CD4-positive, alpha-beta T cell treated with Interleukin-15 for 4 hours (primary cell): ENCODE measurements at places on chromosomes 4 and X.

GRCh38 chr4:144969821-144970220 lies 128.2 kb downstream of the ANAPC10 start:
- DNase-seq: no peak

DNA sequence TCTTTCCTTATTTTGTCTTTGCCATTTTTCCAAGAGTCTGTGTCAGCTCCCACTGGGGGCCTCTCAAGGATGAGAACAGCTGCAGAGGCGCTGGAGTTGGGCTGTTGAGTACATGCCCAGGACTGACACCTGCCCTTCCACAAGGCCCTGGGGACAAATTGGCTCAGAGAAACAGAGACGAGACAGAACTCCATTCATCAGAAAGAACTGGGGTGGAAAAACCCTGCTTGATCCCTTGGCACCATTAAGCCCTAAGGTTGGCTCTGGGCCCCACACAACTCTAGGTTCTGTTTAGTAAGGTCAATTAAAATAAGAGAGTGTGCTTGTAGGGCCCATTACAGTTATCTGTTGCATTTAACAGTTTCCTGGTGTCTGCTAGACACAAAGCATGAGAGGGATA lies 63.6 kb downstream of the DCX start:
- no peak for DNase-seq

GRCh38 chrX:12767856-12768255 lies 23.4 kb upstream of the PRPS2 start:
- DNase-seq: no peak

DNA sequence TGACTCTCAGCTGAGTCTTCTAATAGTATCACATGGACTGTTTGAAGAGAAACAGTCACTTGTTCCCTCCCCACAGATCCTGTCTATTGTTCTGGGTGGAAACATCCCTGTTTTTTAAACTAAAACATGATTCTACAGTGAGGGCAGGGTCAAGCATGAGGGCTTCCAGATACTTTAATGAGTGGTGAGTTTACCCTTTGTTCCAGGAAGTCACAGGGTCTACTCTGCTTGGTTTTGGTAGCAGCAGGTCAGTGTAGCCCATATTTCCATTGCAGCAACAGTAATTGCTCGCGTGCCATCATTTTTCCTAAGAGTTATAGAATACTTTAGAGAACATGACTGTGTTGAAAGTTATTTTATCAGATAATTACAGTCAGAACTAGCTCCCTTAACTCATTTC lies 87.4 kb downstream of the ZNF732 start:
- DNase-seq: no peak

- DNase-seq: no peak
Observed at GRCh38 chr4:162061214-162061613, 102.6 kb downstream of the FSTL5 start.

- DNase-seq: no peak
Observed at GRCh38 chr4:110702326-110702725, 79.4 kb upstream of the PITX2 start.

DNA sequence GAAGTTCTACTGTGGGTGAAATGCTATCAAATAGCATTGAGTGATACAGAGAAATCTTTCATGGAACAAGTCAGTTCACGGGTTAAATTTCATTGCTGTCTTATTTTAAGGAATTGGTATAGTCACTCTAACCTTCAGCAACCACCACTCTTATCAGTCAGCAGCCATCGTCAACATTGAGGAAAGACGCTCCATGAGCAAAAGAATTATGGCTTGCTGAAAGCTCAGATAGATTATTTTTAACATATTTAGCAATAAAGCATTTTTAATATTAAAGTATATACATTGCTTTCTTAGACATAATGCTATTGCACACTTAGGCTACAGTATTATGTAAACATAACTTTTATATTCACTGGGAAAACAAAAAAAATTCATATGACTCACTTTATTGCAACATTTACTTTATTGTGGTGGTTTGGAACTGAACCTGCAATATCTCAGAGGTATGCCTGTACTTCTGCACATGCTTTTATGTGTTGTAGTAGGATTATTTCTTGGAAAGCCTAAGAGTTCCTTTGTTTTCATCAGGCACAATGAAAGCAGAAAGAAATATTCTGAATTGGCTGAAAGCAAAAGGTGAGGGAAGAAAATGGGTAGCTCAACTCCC lies 586.7 kb downstream of the GBA3 start:
- DNase-seq: no peak

DNA sequence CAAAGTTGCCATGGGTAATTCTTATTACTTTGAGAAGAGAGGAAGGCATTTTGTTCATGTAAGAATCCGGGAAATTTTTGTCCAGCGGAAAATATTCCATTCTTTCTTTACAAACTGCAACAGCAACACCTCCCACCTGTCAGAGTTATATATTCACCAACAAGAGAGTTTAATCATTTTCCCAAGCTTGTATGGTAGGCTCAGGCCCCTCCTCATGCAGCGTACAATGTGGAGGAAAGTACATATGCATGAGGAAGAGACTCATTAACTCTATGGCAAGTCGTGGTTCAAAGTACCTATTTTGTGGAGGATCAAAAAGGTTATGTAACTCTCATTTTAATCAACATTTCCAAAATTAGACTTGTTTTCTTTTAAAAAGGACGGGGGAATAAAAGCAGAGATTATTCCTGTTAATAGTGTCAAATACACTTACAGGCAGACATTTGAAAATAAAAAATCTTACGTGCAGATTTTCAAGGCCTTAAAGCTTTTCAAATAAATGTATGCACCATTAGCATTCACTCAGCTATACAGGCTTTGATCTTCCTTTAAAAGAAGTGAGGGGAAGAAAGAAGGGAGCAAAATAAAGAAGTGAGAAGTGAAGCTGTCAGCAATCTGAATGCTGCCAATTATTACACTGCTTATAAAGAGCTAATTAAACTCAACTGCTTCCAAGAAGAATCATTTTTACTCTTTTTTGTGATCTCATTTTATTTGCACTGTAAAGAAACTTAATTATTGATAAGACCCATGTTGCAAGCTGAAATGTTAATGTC lies 204.8 kb downstream of the FAT4 start:
- DNase-seq: no peak

DNA sequence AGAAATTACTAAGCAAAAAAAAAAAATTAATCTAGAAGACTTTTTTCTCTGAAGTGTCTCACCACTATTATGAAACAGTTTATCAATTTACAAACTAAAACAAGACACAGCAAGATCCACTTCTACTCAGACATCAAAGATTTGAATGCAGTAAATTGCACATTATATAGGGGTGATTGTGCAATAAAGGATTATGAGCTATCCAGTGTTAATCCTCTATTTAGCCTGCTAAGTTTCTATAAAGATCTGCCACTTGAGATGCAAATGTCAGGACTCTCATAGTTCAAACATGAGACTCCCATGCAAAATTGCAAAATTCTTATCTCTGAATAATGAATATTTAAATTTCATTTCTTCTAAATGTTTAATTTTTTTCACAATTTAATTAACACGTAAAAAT lies 2.2 kb downstream of the TECRL start:
- no peak for DNase-seq

DNA sequence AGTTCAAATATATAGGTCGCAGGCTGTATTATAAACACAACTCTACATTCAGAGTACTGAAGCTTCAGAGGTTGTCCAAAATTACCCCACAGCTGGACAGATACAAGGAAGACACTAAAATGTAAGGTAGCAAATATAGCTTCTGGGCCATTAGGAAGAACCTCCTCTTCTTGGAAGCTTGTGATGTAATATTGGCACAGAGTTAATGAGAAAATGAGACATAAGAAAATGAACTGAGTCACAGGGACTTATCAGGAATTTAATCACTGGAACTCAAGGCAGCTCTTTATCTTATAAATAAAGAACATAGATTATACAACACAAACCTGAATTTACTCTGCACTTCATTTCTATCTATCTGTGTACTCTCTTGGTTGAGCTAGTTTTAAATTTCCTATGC lies 344.7 kb downstream of the PCDH10 start:
- no peak for DNase-seq

- no peak for DNase-seq
Observed at GRCh38 chrX:1185561-1185960, 26.9 kb downstream of the CRLF2 start.

- DNase-seq: no peak
Observed at GRCh38 chr4:1453731-1454130, 47.5 kb upstream of the NKX1-1 start.

GRCh38 chr4:648579-649292 lies 23.4 kb downstream of the PDE6B start:
- no peak for DNase-seq

DNA sequence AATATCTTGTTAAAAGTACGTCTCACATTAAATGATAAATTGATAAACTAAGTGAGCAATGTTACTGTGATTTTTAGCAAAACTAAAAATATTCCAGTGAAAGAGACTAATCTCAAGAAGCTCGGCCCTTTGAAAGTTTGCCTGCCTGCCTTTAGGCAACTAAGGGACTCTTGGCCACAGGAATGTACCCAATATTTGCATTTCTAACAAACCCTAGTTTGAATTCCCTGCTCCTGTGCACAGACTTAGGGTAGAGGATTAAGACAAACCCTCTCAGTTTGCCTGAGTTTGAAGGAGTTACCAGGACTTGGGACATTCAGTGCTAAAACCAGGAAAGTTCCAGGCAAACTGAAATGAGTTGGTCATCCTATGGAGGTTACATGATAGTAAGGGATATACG lies 157.1 kb downstream of the SCFD2 start:
- DNase-seq: no peak

DNA sequence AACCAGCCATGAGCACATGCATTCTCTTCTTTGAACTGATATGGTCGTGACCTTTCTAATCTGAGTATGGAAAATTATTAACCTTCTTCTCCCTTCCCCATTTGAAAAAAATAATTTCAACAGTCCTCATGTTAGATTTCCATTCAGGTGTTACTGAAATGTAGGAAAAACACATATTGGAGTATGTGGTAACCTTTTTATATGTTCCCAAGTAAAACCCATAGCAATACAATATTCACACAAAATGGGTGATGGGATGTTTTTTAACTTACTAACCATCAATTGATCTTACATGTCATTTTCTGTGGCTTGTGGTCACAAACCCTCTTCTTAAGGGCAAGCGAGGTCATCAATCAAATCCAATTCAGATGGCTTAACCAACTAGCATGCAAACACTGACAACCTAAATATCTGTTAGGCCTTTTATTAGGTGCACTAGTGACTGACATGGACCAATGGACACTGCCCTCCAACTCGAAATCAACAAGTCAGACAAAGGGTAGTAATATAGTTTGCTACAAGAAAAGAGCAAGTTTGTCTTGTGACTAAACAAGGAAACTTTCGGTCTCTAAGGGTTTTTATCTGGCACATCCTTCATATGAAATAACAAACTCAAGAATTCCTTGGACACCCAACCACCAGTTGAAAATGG lies 74.3 kb downstream of the CAMK2D start:
- DNase-seq: no peak

DNA sequence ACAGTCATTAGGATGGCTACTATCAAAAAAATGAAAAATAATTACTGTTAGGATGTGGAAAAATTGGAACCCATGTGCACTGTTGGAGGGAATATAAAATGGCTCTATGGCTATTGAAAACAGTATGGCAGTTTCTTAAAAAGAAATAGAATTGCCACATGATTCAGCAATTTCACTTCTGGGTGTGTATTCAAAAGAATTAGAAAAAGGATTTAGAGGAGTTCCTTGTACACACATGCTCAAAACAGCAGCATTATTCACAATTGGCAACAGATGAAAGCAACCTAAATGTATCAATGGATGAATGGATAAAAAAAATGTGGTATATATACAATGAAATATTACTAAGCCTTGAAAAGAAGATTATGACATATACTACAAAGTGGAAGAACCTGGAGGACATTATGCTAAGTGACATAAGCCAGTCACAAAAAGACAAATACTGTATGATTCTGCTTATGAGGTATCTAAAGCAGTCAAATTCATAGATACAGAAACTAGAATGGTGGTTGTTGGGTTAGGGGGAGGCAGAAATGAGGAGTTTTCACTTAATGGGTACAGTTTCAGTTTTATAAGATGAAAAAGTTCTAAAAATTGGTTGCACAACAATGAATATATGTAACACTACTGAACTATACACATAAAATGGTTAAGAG lies 123.2 kb downstream of the ELOVL6 start:
- no peak for DNase-seq

GRCh38 chr4:40369437-40370274 lies 34.5 kb downstream of the CHRNA9 start:
- DNase-seq: no peak

GRCh38 chr4:145865274-145865941 lies 73.2 kb downstream of the ZNF827 start:
- no peak for DNase-seq
